ENCODE measurements at places on chromosomes 7 and 10.

DNA sequence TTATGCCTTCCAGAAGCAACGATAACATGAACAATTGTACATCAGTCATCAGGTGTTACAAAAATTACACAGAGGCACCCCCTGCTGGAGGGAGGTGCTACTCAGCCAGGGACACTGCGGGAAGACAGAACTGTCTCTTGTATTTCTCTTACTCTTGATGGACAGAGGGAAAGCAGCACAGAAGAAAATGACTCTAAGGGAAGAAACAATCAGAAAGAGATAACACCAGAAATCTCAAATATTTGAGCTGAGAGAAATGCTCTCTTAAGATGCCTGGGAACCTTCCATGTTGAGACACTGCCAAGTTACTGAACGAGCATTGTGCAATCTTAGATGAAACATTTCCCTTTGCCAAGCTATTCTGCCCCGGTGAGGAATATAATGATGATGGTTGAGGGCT, 227.6 kb upstream of the NPSR1 start:
- DNase-seq: peak; percentile 24

GRCh38 chr7:78684201-78684600, 769.3 kb downstream of the MAGI2 start:
- no peak for DNase-seq

- DNase-seq: no peak
These were observed 195.7 kb downstream of the TSPAN12 start for GRCh38 chr7:120662291-120662690.

DNA sequence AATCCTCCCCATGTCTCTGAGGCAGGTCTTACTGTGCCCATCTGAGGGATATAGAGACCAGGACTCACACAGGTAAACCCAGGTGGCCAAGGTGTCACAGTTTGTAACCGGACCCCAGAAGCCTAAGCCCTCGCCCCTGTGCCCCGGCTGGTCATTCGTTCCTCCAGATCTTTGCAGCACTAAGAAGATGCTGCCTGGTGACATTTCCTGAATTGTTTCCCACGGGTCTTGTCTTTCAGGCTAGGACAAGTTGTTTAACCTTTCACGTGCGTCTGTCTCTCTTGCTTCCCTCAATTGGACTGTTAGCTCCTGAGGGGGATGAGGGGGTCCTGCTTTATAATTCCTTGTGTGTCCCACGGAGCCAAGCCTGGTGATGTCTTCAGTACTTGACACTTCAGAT, 158.0 kb downstream of the KCNMA1 start:
- no peak for DNase-seq

- no peak for DNase-seq
These were observed 3.1 kb upstream of the ELFN1 start for GRCh38 chr7:1666823-1667565.

DNA sequence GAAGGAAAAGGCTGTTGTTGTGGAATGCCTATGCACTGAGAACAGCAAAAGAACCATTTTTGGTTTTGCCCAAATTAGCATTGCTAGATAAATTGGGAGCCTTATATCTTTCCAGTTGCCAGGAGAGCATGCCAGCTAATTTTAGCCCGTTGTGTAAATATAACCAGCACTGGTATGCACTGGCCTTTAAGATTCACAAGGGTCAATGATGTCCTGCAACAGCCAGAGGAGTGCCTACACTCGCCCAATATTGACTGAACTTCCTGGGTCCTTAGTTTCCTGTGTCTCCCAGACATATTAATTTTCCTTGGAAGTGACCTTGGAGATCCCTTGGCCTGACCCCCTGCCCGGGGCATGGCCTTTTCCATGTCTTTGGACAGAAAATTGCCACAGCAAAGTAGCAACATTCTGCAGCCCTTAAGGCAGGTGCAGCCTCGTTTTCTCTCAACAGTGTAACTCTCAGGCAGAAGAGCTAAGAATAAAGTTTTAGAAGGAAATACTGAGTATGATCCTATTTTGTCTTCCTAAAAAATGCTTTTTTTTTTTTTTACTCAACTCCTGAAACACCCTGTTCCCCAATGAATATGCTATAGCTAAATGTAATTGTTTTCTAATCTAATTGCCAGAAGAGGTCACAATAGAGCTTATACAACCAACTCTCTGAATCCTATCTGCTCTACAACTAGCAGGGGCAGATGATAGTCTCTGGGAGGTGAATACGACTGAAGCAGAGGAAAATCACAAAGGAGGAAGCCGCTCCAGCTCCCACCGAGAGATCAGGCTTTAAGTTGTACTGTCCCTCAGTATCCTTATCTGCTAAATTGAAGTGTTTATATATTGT, 131.9 kb upstream of the PCGF5 start:
- DNase-seq: no peak

- DNase-seq: no peak
These were observed 18.0 kb downstream of the RNLS start for GRCh38 chr10:88565072-88565471.

- no peak for DNase-seq
These were observed 194.5 kb downstream of the SDK1 start for GRCh38 chr7:3495530-3495929.

DNA sequence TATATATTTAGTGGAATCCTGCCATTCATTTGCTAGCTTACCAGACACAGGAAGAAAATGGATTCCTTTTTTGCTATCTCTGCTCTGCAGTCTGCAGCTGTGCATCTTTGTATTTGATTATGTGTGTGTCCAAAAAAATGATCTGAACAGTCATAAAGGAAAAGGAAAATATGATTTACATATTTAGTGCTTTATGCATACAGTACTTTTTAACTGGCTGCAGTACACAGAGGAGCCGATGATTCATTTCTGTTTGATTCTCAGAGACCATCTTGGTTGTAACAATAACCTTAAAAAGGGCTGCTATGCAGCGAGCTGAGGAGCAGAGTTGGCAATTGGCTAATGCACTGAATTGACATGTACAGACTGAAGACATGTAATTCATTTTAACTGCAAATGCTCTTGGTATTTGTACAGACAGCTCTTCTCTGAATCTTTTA, 151.3 kb upstream of the FZD1 start:
- no peak for DNase-seq

GRCh38 chr7:157938211-157938610, 601.4 kb downstream of the DNAJB6 start:
- no peak for DNase-seq

- no peak for DNase-seq
These were observed 38.0 kb downstream of the CYTH3 start for GRCh38 chr7:6234384-6234783.

DNA sequence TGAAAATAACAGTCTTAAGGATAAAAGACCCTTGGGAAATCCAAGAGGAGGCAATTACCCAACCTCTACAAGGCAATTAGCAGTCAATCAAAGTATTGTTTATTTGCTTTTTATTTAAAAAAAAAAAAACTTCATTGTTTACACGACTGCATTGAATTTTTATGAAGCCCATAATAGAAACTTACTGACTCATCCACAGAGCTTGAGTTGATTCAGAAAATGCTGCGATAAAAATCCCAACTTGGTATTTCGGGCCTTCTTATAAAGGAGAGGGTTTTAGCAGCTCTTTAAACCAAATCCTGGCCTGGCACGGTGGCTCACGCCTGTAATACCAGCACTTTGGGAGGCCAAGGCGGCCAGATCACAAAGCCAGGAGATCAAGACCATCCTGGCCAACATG, 69.2 kb upstream of the PALS2 start:
- DNase-seq: no peak

- DNase-seq: no peak
These were observed 43.9 kb upstream of the SRGN start for GRCh38 chr10:69043931-69044531.

DNA sequence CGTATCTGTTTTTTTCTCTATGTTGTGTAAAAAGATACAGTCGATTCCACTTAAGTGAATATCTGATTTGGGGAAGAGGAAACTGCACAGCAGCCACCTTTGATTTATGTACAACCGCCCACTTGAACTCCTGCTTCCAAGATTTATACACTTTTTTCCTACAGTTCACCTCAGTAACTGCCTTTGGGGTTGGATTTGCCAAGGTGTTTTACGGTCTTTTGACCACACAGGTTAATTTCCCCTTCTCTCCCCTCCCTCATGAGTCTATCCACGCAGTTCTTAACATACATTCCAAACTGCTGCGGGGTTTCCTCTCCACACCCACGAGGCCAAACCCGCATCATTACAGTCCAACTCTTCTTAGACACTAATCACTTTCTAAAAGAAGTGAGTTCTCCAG, 277.0 kb downstream of the USP6NL start:
- DNase-seq: no peak

DNA sequence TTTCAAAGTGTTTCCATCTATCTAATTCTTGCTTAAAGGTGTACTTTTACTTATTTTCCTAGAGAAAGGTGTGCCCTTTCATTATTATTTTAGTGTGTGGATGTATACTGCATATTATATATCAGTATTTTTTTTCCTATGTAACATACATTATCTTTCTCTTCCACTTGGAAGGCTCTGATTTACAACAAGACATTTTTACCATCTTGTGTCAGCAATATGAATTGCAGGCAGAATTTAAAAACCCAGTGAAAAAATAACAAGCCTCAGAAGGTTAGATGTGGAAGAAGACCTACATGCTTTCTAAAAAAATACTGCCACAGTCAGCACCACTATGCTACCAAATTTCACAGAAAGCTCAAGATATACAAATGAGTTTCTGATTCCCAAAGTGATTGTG, 327.7 kb upstream of the STEAP1 start:
- DNase-seq: no peak

Data from retinal pigment epithelial cell (primary cell).